T47D (cell line): ENCODE measurements at places on chromosomes 2 and 18.

- DNase-seq = no peak
Measured at GRCh38 chr2:177252808-177253531, 11.6 kb downstream of the NFE2L2 start.

- DNase-seq = no peak
Measured at GRCh38 chr18:23365602-23366001, 87.5 kb upstream of the RIOK3 start.

GRCh38 chr2:31324016-31324633, 90.2 kb downstream of the EHD3 start:
- no peak for DNase-seq

DNA sequence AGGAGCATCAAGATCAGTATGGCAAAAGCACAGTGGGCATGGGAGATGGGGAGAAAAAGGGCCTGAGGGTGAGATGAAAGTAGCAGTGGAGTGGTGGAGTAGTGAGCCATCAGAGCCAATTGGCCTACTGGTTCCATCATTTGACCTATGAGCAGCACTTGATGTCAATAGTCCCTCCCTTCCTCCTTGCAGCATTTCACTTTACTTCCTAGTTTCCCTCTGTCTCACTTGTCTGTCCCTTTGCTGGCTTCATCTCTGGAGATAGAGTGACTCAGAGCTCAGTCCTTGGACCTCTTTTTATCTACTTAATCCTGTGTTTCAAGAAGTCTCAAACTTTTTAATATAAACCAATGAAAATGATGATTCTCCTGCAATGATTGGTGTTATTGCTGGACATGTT, 32.1 kb downstream of the FBXO48 start:
- DNase-seq = no peak

DNA sequence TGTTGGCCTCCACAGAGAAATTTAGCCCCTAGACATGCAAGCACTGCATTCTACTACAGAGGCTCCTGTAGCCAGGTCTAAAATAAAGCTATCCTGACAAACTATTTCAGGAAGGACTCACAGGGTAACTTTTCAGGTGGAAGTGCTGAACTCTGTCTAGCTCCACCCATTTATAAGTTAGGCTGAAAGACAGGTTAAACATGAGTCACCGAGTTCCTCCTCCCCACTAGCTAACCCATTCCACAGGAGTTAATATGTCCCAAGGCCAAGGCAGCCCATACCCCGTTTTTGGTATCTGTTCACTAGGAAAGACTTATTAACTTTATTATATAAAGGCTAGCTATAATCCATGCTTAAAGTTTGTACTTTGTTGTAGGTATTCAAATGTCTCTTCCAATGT, 3.5 kb downstream of the CWC22 start:
- DNase-seq = no peak

DNA sequence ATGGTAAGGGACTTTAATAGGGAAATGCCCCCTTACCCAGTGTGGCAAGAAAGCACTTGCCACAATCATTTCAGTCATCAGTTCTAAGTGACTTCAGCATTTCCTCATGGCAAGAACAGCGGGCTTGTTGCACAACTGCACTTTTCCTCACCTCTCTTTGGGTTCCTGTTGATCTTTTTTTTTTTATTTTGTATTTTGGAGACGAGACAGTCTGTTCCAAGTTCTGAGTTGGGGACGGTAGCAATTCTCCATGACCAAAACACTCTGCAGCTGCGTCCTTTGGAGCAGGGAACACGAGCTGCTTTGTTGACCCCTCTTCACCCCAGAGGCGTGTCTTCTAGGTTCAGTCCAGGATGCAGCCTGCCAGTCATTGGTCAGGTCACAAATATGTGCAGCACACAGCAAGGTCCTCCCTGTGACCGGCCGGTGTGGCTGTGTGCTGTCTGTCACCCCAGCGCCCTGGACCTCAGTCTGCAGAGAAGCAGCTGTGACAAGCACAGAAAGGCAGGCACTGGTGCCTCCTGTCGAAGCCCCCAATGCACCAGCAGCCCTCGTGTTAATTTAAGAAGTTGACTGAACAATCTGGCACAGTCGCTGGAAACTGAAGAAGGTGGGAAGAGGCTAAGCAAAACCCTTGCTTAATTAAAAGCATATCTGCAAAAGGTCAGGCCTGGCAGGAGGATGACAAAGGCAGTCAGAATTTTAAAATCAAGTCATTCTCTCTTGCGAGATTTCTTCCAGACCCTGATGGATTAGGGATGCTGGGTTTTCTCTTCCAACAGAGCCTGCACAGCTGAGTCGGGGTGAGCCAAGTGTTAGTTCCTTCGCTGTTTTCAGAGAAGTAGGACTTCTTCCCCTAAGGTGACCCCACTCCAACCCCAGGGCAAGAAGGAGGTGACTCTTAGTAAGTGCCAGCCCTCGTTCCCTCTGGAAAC, 96.7 kb upstream of the COPS8 start:
- peak; percentile 81 for DNase-seq

- DNase-seq = no peak
Measured at GRCh38 chr18:56637711-56638231, 621 bp downstream of the TXNL1 start.

GRCh38 chr2:29763371-29763770, 158.0 kb downstream of the ALK start:
- no peak for DNase-seq

- DNase-seq = no peak
Measured at GRCh38 chr18:12862467-12862866, 21.6 kb downstream of the PTPN2 start.

GRCh38 chr2:181851726-181852125, 39.8 kb upstream of the ITPRID2 start:
- DNase-seq = no peak

DNA sequence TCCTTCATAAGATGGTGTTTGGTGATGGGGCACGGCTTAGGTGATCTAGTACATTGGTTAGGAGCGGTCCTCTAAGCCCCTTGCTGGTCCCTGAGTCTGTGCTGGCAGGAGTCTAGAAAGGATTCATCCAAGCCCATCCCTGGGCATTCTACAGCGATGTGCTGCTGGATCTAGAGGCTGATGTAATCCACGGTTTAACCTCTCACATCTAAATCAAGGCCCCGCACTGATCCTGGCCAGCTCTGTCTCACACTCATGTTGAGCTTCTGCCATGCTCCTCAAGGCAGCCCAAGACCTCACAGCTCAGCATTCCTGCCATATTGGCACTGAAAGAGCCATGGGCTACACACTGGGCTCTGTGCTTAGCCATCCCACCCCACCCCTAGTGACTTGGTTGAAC, 664.8 kb downstream of the STK39 start:
- no peak for DNase-seq

DNA sequence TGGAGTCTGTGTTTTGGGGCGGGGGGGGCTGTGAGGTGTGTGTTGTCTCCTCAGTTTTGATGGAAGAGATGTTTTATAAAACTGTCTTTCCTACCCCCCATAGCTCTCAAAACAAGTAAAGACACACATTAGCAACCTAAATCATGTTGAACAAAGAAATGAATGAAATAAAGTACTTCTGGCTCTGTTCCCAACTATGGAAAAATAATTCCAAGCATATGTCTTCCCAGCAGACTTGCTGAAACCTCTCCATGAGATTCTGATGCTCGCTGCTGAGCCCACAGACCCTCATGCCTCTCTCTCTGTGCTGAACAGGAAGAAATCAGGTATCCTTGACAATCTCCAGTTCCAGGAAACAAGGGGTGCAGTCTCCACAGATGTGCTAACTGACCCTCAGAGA, 226.7 kb upstream of the KLHL29 start:
- DNase-seq = no peak

DNA sequence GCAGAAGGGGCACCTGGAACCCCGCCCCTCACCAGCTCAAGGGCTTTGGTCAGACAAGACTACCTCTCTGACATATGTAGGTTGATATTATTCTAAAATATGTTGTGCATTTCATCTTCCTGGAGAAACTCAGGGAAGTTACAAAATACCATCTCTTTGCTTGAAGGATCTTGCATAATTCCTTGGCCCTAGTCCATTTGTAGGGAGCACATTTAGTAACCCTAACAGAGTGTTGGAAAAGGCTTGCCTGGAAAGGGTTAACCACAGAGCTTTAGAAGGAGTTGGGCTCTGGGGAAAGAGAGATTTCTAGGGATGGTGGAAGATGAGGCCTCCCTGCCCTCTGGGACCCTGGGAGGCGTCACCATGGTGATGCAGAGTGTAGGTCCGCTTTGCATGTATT, 143.0 kb upstream of the SLC1A4 start:
- DNase-seq = no peak

DNA sequence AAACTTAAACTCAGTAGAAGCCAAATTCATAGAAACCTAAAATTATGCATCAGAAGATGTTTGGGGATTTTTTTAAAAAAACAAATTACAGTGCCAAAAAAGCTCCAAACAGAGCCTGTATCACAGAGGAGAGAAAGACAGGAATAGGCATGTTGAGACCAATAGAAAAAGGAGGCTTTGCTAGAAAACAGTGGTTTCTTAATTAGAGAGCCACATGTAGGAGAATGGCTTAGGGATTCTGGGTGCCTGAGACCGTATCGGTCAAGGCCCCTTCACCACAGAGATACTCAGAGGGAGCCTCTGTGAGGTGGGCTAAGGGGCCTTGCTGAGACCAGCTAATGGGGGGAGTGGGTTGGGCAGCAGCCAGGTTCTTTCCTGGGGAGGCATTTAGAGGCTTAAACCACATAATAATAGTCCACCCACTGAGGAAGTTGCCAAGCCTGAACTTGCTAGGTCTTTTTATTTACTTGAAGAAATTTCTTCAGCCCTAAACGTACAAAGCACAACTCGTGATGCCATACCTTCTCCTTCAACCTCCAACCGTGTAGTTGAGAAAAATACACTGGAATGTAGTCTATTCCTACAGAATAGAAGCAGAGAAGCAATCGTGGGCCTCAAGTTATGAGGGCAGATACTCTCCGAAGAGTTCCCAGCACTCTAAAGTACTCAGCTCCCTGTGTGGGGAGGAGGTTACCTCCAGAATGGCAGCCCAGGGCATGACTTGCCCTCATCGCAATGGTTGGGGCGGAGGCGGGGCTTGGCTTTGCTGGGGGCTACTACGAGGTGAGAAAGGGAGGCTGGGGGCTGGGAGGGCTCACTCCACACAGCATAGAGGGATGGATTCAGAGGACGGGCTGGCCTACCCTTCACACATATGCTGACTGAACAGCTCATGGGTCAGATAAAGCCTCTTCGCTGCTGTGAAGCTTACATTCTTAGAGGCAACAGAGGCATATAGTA, 237.9 kb downstream of the TPGS2 start:
- no peak for DNase-seq

DNA sequence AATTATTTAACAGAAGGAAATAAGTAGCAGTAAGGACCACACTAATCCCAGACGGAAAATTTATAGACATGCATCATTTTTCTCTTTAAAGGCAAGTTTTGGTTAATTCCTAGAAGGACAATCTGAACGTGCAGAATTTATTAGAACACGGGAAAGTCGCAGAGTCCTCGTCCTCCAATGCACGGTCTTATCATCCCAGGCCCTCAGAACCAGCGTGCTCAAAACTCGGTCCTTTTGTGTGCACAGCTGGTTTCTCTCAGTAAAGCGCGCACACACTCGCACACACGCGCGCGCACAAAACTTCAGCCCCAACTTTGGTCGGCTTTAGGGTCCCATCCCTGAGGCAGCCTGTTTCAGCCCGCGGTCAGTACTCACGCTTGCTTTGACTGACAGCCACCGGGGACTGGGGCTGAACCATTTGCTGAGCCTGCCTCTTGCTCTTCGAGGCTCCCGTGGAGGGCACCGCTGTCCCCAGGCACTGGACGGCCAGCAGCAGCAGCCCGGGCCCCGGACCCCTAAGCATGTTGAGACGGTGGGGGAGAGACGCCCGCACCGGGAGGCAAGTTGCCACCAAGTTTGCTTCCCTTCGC, 493 bp downstream of the FN1 start:
- DNase-seq = peak; percentile 9

GRCh38 chr2:164560902-164561301, 60.4 kb downstream of the GRB14 start:
- DNase-seq = no peak

GRCh38 chr2:35962585-35963146, 392.9 kb upstream of the CRIM1 start:
- DNase-seq = no peak

- no peak for DNase-seq
Measured at GRCh38 chr2:24332791-24333540, 27.4 kb downstream of the ITSN2 start.

DNA sequence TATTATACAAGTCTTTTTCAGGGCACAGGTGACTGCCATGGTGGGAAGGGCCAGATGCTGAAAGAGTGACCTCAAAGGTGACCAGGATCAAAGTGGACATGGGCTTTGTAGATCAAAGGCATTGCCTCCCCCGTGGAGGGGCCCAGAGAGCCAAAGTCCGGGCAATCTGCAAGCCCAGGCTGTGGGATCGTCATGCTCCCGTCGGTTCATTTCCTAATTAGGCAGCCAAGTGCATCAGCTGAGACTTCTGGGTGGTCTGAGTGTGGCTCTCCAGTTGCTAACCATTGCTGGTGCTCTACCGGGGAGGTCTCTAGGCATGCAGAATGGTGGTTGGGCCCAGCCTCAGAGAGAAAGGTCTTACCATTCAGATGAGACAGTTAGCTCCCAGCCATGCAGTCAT, 61.6 kb downstream of the TRIB2 start:
- DNase-seq = no peak

GRCh38 chr2:205723179-205723578, 40.9 kb downstream of the NRP2 start:
- DNase-seq = no peak

DNA sequence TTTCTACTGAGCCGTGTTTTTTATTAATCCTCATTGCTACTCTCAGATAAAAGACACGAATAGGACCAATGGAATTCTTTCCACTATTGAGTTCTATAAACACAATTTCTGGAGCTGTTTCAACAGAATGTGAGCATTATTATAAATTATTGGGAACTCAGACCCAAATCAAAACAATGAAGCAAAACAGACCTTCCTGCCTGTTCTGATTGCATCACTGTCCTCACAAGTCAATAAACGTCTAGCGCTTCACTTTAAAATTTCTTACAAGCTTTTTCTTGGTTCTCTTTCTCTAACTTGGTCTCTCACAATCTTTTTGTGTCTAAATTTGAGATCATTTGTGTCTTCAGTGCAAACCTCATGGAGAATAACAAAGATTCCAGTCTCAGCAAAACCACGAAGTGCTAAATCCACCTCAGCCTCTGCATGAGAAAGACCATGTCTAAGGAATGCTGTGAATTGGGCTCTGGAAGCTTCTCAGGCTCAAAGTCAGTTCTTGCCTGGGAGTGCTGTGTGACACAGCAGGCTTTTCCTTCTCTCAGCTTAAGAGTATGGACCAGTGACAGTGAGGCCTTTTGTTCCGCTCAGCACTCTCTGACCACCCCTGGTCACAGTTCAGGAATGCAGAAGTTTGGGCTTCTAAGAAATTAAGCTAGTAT, 22.8 kb downstream of the ARHGAP28 start:
- DNase-seq = no peak

- DNase-seq = no peak
Measured at GRCh38 chr2:113187771-113188170, 14.0 kb downstream of the PSD4 start.

DNA sequence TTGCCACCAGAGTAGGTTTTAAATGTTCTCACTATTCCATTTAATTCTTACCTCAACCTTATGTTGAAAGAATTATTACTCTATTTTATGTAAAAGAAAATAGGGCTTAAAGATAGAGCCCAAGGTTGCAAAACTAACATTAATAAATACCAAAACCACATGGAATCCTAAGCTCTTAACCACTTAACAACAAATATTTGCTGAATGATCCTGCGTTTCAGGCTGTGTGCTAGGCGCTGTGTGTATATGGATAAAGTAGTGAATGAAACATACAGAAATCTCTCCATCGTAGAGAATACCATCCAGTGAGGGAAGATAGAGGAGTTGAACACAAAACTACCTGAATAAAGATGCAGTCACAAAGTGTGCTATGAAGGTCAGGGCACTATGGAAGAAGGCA, 485.1 kb downstream of the THSD7B start:
- DNase-seq = peak; percentile 50
